Astrocyte of the spinal cord (primary cell): ENCODE measurements at places on chromosomes 3 and 15.

- no peak for DNase-seq
Observed at GRCh38 chr3:160078533-160078932, 89.9 kb downstream of the IL12A start.

- no peak for DNase-seq
Observed at GRCh38 chr3:23240171-23240785, 37.2 kb downstream of the UBE2E2 start.

DNA sequence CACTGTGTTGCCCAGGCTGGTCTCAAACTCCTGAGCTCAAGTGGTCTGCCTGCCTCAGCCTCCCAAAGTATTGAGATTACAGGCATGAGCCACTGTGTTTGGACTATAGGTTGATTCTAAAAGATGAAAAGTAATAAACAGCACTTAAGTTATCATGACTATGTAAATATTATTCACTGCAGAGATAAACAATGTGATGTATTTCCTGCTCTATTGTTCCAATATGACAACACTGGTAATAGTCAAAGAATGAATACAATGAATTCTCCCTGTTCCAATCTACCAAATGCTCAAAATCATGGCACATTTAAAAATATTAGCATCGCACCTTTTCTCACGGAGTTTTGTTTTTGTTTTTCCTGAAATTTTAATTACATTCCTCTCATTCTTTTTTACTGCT is 36.8 kb upstream of the TBL1XR1 start:
- no peak for DNase-seq

GRCh38 chr3:48220746-48221145 is 2.5 kb upstream of the CAMP start:
- DNase-seq, result no peak

DNA sequence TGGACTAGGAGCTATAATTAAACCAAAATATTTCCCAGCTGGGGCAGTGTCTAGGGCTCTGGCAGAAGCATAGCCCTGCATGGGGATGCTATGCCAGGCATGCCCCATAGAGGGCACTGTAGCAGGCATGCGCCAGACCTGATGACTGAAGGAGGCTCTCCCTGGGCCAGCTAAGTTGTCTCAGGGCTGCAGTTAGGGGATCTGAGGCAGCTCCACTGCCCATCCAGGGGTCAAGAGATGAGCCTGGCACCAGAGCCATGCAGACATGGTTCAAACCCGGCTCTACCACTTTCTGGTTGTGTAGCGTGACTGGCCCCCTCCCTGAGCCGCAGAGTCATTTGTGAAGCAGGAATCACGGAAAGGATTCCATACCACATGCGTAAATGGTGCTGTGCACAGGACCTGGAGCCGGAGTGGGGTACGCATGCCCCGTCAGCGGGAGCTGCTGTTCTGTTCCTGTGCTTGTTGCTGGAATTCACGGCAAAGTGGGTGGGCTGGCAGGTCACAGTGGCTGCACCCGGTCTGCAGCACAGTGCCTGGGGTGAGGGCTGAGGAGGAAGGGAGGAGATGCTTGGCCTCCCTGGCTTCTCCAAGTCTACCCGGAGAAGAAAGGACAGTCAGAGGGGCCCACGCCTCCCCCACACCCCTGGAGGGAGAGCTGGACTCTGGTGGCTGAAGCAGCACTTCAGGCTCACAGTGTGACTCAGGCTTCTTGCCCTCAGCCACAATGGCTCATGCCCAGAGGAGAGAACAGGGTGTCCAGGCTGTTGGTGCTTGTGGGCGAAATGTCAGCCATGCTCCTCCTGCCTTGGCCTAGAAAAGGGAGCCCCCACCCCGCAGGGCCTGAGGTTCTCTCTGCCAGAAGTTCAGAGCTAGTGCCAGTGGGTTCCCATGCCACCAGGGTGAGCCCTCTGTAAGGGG is 43.1 kb downstream of the DNASE1L3 start:
- DNase-seq, result peak; percentile 46

DNA sequence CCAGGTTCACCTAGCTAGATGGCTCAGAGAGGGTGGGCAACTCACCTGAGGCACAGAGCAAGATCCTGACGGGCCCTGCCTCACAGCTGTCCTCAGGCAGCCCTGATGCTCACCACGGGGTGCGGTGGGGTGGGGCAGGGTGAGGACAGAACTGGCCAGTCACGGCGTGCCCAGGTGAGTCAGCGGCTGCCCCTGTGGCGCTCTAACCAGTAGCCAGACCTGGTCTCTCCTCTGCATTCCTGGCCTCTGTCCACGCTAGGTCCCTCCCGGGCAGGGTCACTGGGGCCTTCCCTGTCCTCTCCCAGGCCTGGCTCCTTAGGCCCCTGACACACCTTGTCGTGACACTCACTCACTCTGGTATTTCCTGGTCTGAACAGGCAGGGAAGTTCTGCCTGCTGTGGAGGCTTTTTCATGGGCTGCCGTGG is 901 bp downstream of the ALS2CL start:
- DNase-seq, result no peak

- DNase-seq, result no peak
Observed at GRCh38 chr15:52760562-52760961, 29.6 kb downstream of the ONECUT1 start.

DNA sequence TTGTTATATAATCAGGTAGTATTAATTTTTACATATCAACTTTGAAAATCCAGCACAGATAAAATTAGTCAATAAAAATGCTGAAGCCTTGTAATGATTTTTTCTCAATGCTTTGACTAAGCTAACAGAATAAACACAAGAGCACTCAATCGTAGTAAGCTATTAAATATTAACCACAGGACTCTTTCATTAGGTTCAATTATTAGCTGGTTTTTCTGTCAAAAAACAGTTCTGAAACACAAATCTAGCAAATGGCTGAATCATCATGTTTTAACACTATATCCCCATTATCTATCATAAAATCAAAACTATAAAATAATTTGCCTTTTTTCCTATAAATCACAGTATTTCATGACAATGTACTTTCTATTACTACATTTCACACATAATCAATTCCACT is 69.6 kb downstream of the PLOD2 start:
- no peak for DNase-seq

- DNase-seq, result peak; percentile 6
Observed at GRCh38 chr3:126685021-126685420, 19.0 kb upstream of the CHCHD6 start.

DNA sequence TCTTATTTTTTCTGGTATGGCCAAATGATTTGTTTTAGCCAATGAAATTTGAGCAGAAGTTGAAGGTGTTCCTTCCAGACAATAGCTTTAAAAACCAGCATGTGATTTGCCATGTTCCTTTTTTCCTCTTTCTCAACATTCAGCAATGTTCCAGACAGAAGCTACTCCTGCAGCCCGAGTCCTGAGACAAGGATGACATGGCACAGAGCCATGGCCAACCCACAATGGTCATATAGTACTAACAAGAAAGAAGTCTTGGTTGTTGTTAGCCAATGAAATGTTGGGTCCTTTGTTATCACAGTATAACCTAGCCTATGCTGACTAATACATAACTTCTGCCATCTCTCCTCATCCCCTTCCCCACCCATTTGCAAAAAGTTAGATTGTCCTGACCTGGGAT is 211.1 kb upstream of the STT3B start:
- no peak for DNase-seq

- no peak for DNase-seq
Observed at GRCh38 chr3:16587047-16587680, 18.1 kb downstream of the DAZL start.

GRCh38 chr15:90882781-90883525 is 1.4 kb upstream of the FES start:
- DNase-seq, result no peak

DNA sequence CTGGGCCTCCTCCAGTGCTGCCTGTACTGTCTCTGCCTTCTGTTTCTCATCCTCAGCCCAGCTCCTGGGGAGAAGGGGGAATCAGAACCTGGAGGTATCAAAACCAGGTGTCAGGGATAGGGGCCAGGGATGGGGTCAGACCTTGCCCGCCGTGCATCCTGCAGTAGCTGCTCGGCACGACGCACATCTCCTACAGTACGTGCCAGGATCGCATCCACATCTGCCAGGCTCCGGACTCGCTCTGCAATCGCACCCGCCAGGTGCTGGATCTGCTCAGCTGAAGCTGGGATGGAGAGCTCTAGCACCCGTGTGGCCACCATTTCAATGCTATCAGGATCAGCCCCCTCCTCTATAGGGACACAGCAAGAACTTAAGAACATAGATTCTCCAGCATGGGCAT is 1.4 kb upstream of the USP19 start:
- DNase-seq, result no peak

GRCh38 chr3:60598671-60599070 is 652.6 kb downstream of the FHIT start:
- DNase-seq, result no peak

GRCh38 chr3:72930754-72931153 is 42.9 kb downstream of the GXYLT2 start:
- DNase-seq, result no peak

DNA sequence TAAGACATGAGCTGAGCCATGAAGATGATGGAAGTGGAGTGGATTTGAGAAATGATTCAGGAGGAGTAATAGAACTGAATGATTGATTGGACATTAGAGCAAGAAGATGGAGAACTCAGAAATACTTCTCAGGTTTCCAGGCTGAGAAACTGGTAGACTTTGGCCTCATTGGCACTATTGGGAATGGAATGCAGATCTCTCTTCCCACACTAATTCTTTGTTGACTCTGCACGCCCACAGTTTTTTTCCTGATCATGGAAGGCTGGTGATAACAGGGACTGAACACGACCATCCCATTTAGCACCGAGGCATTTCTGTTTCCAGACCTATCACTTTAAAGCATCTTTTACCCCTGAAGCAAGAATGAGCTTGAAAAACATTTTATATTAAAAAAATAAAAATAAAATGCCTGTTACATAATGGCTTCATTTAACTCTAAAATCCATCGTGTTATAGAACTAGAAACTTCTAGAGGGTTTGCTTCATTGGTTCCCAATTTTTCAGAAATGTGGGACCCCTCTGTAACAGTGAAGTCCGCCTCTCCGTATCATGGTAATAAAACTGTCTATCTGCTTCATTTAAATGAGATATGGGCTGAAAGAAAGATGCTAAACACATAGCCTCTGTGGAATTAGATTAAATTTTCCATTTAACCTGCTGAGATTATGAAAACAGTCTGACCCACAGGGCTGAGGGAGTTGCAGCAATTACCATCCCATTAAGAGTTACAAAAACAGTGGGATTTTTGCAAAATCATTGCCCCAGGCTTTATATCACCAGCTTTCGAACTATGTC is 562.0 kb upstream of the CFAP20DC start:
- DNase-seq, result no peak

GRCh38 chr3:86438544-86438943 is 552.4 kb downstream of the VGLL3 start:
- DNase-seq, result no peak

GRCh38 chr3:194082743-194083636 is 53.0 kb upstream of the HES1 start:
- no peak for DNase-seq

DNA sequence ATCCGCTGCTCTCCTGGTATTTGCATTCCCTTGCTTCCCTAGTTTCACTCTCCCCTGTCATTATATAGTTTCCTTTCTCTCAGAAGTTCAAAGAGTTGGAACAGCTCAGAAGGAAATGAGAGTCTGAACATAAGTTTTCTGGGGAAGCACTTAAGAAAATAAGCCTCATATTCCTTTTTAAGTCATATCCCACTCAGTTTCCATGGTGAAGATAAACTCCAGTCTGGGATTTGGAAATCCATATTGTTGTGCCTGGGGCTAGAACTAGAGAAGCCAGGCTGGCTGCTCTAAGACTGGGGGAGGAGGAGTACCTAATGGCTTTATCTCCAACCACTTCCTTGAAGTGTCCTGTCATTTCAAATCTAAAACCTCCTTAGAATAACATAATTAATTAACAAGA is 134.2 kb upstream of the ALCAM start:
- no peak for DNase-seq

DNA sequence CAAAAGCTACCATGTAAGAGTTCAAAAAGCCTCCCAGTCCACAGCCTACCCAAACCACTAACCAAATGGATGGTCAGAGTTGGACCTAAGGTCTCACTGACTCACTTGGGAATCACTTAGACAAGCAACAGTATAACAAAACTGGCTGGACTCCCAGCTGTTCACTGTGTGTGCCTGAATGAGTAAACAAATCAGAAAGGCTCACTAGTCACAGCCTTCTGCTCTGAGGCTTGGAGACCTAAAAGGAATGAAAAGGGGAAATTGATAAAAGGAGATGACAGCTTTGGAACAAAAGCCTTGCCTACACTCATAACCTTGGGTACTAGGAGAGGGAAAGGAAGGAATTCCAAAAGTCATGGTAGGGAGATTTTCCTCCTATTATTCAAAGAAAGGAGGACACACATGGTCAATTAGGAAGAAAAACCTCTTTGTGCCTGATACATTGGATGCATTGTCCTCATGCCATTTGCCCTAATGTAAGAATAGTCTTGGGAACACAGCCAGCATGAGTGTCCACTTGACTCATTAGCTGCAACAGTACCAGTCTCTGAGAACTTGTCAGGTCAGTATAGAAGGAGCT is 92.3 kb downstream of the FRMD5 start:
- DNase-seq, result peak; percentile 99

GRCh38 chr3:154884952-154885351 is 195.2 kb upstream of the MME start:
- DNase-seq, result peak; percentile 43

- DNase-seq, result no peak
Observed at GRCh38 chr15:69780981-69781380, 316.7 kb downstream of the TLE3 start.

- DNase-seq, result peak; percentile 38
Observed at GRCh38 chr15:57505056-57505715, 86.5 kb upstream of the MYZAP start.

GRCh38 chr3:151016478-151016795 is 43.9 kb upstream of the CLRN1 start:
- DNase-seq, result no peak

GRCh38 chr3:179038216-179038898 is 33.3 kb downstream of the ZMAT3 start:
- DNase-seq, result no peak

DNA sequence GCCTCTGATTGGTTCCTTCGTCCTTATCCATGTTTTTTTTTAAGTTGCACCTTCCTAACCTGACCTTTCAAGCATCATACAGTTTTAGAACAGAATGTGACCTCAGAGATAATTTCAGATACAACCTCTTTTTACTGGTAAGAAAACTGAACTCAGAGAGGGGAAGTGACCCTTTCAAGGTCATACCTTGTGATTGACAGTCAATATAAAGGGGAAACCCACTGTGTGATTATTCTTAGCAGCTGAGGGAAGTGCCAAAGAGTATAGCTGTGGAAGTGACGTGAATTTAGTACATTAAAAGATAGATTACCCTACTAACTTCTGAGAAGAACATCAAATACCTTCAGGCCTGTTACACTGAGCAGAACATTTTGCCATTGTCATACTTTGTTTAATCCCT is 319.4 kb downstream of the NEK10 start:
- no peak for DNase-seq

GRCh38 chr15:43912208-43912607 is 85.4 kb downstream of the WDR76 start:
- no peak for DNase-seq

GRCh38 chr3:152319831-152320617 is 51.3 kb downstream of the MBNL1 start:
- no peak for DNase-seq
